ENCODE measurements at places on chromosomes 2 and 18. TPM values are rescaled to one million over a fixed set of nuclear protein-coding genes. Genes with fewer than 3 reads are reported as not detected.

GRCh38 chr2:55168221-55169154 is 63.6 kb downstream of the CLHC1 start:
- no peak for DNase-seq
- peaks cover 29% of the 10 kb centered on the region for H3K4me1 ChIP-seq
- no peaks in the 10 kb centered on the region for H3K36me3 ChIP-seq
- peak overlapping the region; percentile 20 for H3K27ac ChIP-seq
- no peaks in the 10 kb centered on the region for H3K27me3 ChIP-seq

Gene LIPG
- 0.93 TPM for total RNA-seq

- DNase-seq = no peak
- H3K27me3 ChIP-seq = no peaks in the 10 kb centered on the region
- no peaks in the 10 kb centered on the region for H3K36me3 ChIP-seq
- H3K27ac ChIP-seq = no peak overlapping the region
- no peaks in the 10 kb centered on the region for H3K4me1 ChIP-seq
These were observed 122.5 kb downstream of the CNTNAP5 start for GRCh38 chr2:124147552-124147951.

GRCh38 chr2:30266705-30267104 is 35.4 kb downstream of the LBH start:
- H3K4me3 ChIP-seq = no peak overlapping the region
- H3K27ac ChIP-seq = no peak overlapping the region
- peaks cover 29% of the 10 kb centered on the region for H3K4me1 ChIP-seq
- H3K36me3 ChIP-seq = no peaks in the 10 kb centered on the region

Gene DSEL
- 6.8 TPM for total RNA-seq

Gene COPS9
- 232 TPM for total RNA-seq

GRCh38 chr18:46332921-46333341 is 228.7 kb downstream of the HAUS1 start:
- peak overlapping the region; percentile 68 for H3K4me3 ChIP-seq
- no peaks in the 10 kb centered on the region for H3K27me3 ChIP-seq
- peaks cover 32% of the 10 kb centered on the region for H3K4me1 ChIP-seq
- no peaks in the 10 kb centered on the region for H3K36me3 ChIP-seq
- no peak overlapping the region for H3K27ac ChIP-seq

DNA sequence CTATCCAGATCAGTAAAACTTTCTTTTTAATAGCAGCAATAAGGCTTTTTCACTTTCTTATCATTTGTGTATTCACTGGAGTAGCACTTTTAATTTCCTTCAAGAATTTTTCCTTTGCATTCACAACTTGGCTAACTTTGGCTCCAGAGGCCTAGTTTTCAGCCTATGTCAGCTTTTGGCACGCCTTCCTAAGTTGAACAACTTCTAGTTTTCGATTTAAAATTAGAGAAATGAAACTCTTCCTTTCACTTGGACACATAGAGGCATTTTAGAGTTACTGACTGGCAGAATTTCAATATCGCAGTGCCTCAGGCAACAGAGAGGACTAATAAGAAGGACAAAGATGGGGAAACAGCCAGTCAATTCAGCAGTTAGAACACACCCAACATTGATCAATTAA is 577.4 kb downstream of the DSC3 start:
- H3K4me1 ChIP-seq = no peaks in the 10 kb centered on the region
- DNase-seq = no peak
- no peak overlapping the region for H3K4me3 ChIP-seq
- no peaks in the 10 kb centered on the region for H3K27me3 ChIP-seq
- H3K36me3 ChIP-seq = no peaks in the 10 kb centered on the region

Gene FHOD3
- total RNA-seq = 66.0 TPM

GRCh38 chr18:11091746-11092145 is 57.6 kb downstream of the PIEZO2 start:
- no peaks in the 10 kb centered on the region for H3K4me1 ChIP-seq
- H3K27me3 ChIP-seq = no peaks in the 10 kb centered on the region
- DNase-seq = no peak
- no peaks in the 10 kb centered on the region for H3K36me3 ChIP-seq
- no peak overlapping the region for H3K27ac ChIP-seq
- no peak overlapping the region for H3K4me3 ChIP-seq

GRCh38 chr2:237533668-237534161 is 32.7 kb upstream of the PRLH start:
- H3K4me1 ChIP-seq = no peaks in the 10 kb centered on the region
- no peak for DNase-seq
- H3K27me3 ChIP-seq = no peaks in the 10 kb centered on the region
- no peak overlapping the region for H3K4me3 ChIP-seq
